Stimulated activated naive CD4-positive, alpha-beta T cell treated with Interleukin-2 at 50 U/mL for 16 hours (primary cell): ENCODE measurements at places on chromosomes 12 and 14.
A peak's percentile ranks its signal among the peaks of the same experiment; 100 is the strongest.

DNA sequence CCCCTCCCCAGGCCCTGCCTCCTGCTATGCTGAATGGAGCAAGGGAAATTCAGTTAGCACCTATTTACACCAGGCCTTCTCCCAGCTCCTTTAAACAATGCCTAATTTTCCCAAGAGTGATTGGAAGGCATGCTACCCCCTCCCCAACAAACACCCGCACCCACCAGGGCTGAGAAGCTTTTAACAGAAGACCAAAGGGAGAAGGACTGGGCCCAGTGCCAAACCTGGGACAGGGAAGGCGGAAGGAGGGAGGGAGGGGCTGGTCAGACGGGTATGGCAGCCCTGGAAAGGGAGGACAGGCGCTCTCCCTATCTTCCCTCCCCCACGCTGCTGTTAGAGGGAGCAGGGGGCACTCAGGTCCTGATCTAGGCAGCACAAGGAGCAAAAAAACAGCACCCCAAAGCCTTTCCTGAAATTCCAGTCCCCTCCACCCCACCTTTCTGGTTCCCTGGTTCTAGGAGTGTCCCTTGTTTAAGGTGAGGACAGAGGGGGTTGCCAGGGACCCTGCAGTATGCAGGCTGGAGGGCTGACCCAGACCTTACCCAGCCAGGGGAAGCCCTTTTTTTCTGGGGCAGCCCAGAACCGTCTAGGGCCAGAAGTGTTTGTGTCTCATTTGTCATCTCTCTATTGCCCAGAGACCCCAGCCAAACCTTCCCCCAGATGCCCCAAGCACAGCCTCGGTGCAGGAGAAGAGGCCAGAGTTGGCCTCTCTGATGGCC is 2.4 kb upstream of the KRT8 start:
- no peak for DNase-seq

- DNase-seq = peak; percentile 2
These were observed 46.0 kb downstream of the MYO1H start for GRCh38 chr12:109393437-109394345.

- no peak for DNase-seq
These were observed 62.9 kb downstream of the GCH1 start for GRCh38 chr14:54839701-54840119.

DNA sequence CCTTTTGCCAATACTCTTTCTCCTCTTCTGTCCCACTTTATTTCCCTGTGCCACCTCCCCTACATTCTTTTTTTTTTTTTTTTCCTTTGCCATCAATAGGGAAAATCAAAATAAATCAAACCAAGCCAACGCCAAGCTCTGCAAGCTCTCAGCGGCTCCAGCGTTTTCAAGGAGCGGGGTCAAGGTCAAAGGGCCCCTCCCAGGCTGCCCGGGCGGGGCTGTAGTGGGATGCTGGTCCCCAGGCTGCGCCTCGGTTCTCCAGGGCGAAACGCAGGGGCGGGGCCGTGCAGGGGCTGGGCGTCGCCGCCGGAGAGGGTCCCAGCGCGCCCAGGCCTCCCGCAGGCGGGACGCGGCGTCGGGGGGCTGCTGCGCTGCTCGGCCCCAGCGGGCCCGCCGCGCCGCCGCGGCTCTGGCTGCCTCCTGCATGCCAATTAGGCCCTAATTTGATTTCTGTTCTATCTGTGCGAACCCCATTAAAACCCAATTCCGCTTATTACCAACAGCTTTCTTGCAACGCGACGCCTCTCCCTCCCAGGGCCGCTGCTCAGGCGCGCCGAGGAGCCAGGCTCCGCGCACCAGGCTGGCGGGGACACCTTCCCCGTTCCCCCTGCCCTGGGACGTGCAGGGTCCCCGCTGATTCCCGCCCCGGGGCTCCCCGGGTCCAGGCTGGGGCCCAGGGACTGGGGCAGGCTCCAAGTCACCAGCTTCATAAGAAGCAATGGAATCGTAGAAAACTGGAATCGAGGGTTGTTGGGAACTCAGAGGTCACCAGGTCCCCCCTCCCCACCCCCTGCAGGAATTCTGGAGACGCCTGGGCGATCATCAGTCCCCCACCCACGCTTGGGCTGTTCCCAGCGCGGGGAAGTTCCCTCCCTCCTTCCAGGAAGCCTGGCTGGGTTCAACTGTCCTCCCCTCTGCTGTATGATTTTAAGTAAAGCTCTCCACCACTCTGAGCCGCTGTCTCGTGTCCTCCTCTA is 50.7 kb upstream of the MAP1LC3B2 start:
- peak; percentile 8 for DNase-seq
